Posterior vena cava (tissue), 2 donors: ENCODE measurements at places on chromosomes 6 and 20. TPM values are rescaled to one million over a fixed set of nuclear protein-coding genes. Genes with fewer than 3 reads are reported as not detected.

MRAP2 gene
- total RNA-seq = 2.3 TPM

DNA sequence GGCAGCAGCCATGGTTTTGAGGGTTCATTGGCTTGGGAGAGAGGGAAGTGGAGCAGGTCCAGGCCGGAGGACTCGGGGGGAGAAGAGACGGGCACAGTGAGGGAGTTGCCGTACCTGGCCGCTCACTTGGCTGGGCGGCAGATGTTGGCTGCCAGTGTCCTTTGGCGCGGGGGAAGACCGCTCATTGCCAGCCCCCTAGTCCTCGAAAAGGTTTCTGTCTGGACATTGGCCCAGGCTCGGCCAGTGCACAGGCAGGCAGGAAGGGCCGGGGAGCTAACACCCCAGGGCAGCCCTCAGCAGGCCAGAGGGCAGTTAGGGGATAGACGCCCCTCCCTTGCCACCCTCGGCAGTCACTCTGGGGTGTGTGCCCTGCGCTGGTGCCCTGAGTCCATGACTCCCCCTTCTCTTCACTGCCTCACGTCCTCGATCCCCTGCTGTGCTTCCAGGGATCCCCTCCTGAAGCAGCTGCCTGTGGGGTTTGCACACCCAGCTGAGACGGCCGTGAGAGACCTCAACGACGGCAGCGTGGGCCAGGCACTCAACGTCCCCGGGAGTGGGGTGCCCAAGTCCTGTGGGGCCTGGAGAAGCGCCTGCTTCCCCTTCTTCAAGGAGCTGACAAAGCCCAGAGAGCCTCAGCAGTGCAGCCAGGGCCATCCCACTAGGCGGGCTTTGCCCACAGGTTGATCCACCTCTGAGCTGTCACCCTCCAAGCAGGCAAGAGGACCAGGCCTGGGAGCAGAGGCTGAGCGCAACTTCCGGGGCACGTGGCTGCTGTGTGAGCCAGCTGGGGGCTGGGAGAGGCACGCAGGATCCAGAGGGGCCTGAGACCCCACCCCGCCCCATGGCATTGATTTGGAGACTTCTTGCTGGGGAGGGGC is 20.4 kb downstream of the RBM38 start:
- no peak for DNase-seq

RNF182 gene
- total RNA-seq = 0.37 TPM

TGM2 gene
- 500 TPM for total RNA-seq

CAPN11 gene
- 0.24 TPM for total RNA-seq

DNA sequence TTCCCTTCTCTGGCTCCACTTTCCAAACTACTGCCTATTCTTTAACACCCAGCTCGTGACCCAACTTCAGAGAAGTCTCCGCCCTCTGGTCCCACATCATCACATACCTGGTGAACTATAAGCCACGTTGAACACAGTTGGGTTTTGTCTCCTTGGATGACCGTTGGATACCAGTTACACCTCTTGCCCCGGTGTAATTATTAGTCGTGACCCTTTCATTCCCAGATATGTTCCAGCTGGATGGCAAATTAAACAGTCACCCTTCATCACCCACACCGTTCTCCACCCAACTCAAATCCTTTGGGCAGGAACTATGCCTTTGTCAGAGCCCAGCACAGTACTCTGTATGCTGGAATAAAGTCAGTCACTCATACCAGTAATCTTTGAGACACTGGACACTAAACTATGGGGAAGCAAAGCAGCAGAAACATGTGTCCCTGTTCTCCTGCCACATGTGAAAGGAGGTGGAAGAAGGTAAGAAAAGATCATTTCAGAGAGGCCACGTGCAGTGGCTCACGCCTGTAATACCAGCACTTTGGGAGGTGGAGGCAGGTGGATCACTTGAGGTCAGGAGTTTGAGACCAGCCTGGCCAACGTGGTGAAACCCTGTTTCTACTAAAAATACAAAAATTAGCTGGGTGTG is 22.5 kb downstream of the PLAGL2 start:
- DNase-seq = no peak

- no peak for DNase-seq
Observed at GRCh38 chr6:93516441-93516840, 97.1 kb upstream of the EPHA7 start.

DNA sequence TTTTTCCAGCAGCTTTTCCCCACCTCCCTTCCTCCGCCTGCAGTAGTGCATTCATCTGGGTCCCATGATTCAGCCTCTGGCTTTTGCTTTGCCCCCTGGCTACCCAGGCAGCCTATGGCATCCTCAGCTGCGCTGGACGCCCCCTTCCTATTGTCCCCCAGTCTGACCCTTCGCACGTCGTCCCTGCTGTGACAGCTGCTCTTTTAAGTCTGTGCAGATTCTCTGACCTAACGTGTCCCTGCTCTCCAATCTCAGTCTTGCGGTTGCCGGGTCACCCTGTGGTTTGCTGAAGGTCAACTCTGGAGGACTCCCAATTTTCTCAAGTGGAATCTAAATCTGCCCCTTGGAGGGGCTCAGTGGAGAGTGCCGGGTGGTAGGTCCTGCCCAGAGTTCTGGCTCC is 294.3 kb downstream of the CDC5L start:
- DNase-seq = no peak

DNA sequence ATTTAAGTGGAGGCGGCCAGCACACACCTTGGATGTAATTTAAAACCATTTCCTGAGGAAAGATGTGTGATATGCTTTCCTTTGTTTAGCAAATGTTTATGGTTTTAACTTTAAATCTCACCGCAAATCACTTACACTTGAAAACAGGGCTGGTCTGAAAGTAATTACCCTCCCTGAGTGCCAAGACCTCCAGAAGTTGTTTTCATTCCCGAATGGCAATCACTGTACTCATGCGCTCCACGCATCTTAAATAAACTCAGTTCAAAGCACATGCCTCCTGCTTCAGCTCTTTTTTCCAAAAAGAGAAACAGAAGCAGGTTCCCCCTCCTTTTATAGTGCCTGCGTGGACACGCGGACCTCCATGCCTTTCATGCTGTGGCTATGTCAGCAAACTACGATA is 224.0 kb downstream of the SMOC2 start:
- no peak for DNase-seq

GRCh38 chr20:63068711-63069367 is 62.1 kb upstream of the BHLHE23 start:
- peak; percentile 72 for DNase-seq

PABPC1L gene
- 9.9 TPM for total RNA-seq

HUS1B gene
- 1.6 TPM for total RNA-seq

DNA sequence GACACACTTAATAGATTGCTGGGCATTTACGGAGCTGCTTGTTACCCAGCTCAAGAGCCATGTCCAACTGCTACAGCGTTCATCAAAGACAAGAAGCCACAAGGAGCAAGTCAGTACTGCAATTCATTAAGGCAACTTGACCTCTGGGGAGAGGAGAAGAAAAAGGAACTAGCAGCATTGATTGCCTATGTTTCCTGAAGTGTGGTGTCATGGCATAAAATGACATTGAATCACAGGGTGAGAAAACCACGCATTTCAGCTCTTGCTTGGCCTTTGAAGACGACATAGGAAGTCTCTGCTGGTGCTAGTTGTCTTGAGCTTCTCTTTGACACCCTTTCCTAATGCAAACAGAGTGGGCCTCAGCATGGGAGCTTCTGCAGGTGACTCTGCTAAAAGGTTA is 139.1 kb downstream of the CDH26 start:
- DNase-seq = no peak

GRCh38 chr6:151388997-151389617 is 2.3 kb downstream of the ZBTB2 start:
- DNase-seq = no peak
